Activated T-helper 1 cell treated with Interleukin-2 at 50 U/mL for 16 hours (primary cell): ENCODE measurements at places on chromosomes 6 and 20.

- no peak for DNase-seq
Measured at GRCh38 chr6:38151580-38152500, 332.3 kb downstream of the ZFAND3 start.

GRCh38 chr6:499617-500016, 108.1 kb downstream of the IRF4 start:
- DNase-seq: no peak

GRCh38 chr6:166563805-166564204, 22.7 kb downstream of the RAMACL start:
- no peak for DNase-seq

GRCh38 chr6:127833336-127833735, 67.5 kb downstream of the THEMIS start:
- no peak for DNase-seq

DNA sequence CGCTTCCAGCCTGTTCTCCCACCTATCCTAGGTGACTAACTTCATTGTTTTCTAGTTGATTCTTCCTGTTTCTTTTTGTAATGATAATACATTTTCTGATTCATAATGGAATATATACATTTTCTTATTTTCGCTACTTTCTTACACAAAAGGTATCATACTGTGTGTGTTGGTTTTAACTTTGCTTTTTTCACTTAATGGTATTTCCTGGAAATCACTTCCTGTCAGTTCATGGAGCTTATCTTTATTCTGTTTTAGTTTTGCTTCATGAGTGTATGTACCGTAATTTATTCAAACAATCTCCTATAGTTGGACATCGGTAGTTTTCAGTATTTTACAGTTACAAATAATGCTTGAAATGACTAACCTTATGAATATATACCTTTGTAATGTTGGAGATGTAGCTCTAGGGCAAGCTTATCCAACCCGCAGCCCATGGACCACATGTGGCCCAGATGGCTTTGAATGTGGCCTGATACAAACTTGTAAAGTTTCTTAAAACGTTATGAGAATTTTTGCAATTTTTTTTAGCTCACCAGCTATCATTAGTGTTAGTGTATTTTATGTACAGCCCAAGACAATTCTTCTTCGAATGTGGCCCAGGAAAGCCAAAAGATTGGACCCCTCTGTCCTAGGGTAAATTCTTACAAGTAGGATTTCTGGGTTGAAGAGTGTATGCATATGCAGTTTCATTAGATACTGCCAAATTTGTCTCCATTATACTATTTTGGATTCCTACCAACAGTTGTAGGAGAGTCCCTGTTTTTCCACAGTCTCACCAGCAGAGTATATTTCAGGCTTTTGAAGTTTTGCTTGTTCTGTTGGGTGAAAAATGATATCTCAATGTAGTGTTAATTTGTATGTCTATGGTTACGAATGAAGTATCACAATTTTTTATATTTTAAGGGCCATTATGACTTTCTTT, 16.7 kb downstream of the TRMT11 start:
- DNase-seq: no peak

- no peak for DNase-seq
Measured at GRCh38 chr20:1830240-1830639, 65.0 kb upstream of the SIRPA start.

- no peak for DNase-seq
Measured at GRCh38 chr6:63579937-63580703, 7.8 kb downstream of the LOC128125822 start.

DNA sequence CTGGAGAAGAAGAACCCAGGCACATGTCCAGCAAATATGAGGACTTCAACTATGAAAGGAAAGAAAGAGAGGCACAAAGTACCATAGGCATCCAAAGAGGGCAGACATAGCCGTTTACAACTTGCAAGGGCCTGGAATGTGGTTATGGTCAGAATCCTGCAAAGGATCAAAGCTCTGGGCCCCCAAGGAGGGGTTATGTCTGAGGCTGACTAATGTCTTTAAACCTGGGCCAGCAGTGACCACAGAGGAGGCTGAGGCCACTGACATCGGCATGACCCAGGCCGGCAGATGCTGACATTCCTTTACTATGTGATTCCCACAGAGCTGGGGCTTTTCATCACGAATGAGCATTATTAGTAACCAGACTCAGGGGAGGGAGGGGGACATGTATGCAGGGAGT, 861.1 kb downstream of the DHX35 start:
- DNase-seq: no peak

DNA sequence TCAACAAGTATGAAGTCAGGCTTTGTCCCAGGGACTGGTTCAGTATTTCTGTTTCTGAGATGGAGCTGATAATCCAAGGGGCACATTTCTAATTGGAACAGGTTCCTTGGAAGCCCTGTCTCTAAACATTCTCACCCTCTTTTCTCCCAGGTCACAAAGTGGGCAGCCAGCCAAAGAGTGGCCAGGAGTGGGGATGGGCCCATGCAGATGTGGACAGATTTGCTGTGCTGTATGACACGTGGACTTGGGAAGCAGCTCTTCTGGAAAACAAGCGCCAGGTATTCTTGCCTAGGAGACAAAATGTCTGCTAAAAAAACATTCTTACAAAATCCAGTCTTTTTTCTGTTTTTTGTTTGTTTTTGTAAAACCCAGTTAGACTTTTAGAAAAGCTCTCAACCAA, 140.2 kb downstream of the CD164 start:
- no peak for DNase-seq

GRCh38 chr20:37430778-37431460, 85.0 kb downstream of the SRC start:
- no peak for DNase-seq

DNA sequence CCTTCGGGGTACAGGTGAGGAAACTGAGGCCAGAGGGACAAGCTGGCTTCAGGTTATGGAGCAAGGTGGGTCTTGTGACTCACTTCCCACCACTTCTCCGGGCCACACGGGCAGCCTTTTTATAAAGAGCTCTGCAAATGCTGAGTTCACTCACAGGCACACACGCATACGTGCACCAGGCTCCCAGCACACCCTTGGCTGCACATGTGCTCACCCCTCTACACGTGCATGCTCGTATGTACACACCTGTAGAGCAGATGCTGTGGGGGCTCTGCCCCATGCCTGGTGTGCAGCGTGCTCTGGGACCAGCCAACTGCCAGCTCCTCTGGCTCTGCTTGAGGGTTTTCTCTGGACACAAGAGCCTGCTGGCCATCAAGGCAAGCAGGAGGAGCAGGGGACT, 29.1 kb downstream of the VSTM2L start:
- no peak for DNase-seq

DNA sequence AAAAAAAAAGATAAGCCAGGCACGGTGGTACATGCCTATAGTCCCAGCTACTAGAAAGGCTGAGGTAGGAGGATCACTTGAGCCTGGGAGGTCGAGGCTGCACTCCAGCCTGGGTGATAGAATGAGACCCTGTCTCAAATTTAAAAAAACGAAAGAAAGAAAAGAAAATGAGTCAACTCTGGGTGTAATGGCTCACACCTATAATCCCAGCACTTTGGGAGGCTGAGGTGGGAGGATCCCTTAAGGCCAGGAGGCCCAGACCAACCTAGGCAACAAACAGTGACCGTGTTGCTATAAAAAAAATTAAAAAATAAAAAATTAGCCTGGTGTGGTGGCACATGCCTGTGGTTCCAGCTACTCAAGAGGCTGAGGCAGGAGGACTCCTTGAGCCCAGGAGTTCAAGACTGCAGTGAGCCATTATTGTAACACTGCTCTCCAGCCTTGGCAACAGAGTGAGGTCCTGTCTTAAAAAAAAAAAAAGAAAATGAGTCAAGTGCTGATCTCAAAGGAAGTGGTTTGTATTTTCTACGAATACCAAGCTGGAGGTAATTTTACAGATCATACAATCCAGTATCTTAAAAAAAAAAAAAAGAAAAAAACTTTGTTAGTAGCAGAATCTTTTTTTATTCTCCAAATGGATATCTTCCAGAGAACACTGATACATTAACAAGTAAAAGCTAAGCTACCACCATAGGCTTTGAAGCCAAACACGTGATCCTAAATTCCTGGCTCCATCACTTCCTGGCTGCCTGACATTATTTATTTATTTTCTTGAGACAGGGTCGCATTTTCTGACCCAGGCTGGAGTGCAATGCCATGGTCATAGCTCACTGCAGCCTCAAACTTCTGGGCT, 5.7 kb downstream of the COMMD7 start:
- no peak for DNase-seq

DNA sequence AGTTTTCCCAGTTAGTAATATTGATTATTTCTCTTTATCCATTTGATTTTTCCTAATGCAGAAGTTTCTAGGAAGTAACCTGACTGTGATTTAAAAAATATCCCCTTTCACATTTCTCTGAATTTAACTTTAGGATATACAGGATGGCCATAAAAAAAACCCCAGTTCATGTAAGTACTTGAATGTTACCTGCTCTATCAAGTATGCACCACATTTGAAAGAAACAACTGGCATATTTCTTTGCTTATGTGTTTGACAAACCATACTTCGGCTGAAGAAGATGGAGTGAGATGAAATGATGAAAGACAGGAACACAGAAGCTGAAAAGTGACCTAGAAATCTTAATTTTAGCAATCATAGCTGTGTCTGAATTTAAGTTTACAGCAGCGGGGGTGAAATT, 374.0 kb upstream of the NOX3 start:
- no peak for DNase-seq

GRCh38 chr20:44572551-44573500, 9.6 kb upstream of the PKIG start:
- DNase-seq: no peak

DNA sequence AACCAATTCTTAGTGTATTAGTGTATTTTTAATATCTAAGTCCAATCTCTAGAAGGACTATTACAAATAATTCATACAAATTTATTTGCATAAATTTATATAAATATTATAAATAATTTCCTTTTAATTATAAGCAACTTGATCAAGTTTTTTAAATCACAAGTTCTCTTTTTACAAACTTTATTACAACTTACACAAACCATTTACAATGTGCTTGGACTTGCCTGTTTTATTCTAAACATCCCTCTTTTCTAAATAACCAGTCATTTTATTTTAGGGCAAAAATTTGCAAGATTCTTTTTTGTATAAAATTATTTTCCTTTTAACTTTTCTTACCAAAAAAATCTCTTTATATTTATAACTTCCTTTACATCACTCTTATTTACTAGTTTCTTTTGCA, 83.5 kb upstream of the SYNCRIP start:
- DNase-seq: no peak

DNA sequence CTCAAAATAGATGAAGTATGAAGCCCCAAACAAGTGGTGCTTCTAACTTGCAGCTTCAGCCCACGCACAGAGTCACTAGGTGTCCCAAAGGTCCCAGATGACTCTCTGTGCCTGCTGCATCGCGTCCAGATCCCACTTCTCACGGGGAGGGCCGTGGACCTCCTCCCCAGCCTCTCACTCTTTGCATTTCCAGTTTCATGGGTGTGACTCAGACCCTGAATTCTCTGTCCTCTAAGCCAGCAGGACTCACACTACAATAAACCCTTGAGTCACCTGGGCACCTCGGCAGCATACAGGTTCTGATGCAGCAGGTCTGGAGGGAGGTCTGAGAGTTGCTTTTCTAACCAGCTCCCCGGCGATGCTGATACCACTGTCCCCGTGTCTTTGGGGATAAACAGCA, 114.0 kb upstream of the RIN2 start:
- DNase-seq: no peak

- no peak for DNase-seq
Measured at GRCh38 chr6:73471686-73472290, 10.3 kb downstream of the MTO1 start.

DNA sequence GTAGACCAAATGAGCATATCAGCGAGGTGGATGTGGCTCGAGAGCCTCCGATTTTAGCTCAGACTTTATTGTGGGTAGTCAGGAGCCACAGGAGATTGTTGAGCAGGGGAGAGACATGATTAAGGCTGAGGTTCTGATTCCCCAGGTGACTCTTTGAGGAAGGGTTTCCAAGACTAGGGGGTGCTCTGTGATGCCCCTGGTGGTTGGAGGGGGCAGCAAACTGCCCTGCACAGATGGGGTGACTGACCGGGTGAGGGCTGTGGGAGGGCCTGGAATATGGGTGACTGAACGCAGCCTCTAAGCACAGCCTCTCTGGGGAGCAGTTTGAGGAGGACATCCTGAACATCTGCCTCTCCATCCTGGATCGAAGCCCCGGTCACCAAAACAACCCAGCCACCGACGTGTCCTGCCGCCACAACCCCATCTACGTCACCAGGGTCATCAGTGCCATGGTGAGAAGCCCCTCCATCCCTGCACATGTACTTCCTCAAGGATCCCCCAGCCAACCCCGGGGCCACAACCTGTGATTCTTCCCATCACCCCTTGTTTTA, 17.0 kb downstream of the TGM6 start:
- DNase-seq: no peak

GRCh38 chr6:44203955-44204354, 12.8 kb upstream of the MYMX start:
- no peak for DNase-seq

- no peak for DNase-seq
Measured at GRCh38 chr20:51428401-51429143, 113.9 kb downstream of the NFATC2 start.

- no peak for DNase-seq
Measured at GRCh38 chr6:140043762-140044378, 669.4 kb upstream of the CITED2 start.

DNA sequence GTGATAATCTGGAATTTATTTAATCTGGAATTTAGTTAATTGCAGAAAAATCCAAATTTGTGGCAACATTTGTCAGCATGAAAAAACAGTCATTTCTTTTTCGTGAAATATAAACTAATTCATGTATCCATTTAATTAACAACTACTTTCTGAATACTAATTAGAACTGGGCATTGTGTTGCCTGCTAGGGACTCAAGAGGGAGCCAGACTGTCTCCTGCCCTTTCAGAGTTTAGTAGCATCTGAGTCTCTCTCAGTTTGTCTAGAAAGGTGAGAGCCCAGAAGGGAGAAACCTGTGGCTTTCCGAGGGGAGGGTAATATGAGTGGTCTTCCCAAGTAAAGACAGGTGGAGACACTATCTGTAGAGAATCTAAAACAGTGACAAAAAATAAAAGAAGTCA, 210.9 kb upstream of the HDDC2 start:
- no peak for DNase-seq
